Naive thymus-derived CD8-positive, alpha-beta T cell (primary cell): ENCODE measurements at places on chromosomes 7 and 10.

DNA sequence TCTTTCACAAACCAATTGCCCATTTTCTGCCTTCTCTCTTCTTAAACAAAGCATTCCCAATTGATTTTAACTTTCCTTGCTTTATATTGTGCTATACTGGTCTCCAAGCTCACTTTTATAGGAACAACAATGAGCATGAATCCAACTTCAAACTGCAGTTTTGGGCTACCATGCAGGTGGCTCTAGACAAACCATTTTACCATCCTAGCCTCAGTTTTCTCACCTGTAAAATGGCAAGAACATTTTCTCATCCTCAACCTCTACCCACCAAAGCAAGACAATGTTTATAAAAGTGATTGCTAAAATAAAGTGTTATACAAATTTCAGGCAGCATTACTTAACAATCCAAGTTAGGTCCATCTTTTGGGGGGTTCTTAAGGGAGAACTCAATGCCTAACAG lies 66.8 kb upstream of the ASAH2 start:
- DNase-seq: no peak

DNA sequence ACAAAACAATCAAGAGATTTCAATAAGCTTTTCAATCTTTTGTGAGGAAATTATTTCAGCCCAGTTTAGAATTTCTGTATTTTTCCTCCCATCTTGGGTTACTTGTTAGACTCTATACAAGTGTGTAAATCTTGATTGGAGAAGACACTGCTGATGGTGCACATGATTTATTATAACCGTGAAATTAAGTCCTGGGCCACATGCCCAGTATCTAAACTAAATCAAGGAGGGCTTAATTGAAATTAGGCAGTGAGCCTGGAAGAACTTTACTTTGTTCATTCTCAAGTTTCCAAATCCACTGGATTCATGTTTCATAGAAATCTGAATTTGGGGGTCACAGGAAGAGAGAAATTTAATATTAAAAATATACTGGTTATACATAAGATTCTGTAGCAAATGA lies 44.5 kb downstream of the CSTF2T start:
- no peak for DNase-seq

- no peak for DNase-seq
These were observed 798 bp upstream of the AUTS2 start for GRCh38 chr7:69597278-69598076.

DNA sequence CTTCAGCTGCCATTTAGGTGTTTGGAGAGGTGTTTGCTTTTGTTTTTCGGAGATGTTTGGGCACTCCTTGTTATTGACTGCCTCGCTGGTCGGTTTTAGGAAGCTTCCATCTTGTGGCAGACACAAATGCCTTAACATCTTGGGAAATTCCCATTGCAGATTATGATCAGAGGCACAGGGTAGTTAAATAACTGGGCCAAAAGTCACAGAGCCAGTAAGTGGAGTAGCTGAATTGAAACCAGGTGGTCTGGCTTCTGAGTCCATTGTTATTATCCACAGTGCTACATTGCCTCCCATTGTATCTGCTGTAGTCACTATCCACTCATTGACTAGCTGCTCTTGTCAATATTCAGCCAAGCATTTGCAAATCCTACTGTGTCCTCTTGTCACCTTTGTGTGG lies 138.2 kb upstream of the PLPP4 start:
- DNase-seq: no peak

DNA sequence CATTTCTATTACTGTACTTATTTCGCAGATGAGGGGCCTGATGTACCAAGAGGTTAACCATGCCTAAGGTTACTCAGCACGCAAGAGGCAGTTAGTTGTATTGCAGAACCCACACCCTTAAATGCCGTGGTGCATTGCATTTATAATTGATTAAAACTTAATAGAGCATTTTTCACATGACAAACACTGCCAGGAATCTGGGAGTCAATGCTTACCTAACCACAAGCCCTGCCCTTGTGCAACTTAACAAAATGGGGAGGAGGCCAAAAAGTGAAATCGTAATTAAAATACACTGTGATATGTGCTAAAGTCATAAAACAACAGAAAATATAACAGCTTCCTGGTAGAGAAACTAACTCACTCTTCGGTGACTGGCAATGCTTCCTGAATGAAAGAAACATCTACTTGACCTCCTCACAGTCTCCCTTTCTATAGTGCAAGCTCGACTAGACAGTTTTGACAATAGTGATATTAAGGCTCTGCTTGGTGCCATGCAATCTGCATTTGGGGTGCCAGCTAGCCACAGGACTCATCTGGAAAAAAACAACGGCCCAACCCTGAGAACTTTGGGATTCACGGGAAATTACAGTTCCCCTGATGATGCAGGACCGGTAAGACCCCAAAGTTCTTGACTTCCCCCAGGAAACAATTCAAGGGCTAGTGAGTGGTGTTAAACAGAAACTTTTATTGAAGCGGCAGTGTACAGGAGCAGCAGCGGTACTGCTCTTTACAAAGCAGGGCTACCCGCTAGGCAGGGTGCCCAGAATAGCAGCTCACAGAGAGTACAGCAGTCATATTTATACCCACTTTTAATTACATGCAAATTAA lies 612.4 kb downstream of the TNS3 start:
- DNase-seq: no peak

GRCh38 chr7:53656881-53657280 lies 621.4 kb downstream of the POM121L12 start:
- DNase-seq: no peak

- no peak for DNase-seq
These were observed 60.9 kb downstream of the WAC start for GRCh38 chr10:28593811-28594210.

DNA sequence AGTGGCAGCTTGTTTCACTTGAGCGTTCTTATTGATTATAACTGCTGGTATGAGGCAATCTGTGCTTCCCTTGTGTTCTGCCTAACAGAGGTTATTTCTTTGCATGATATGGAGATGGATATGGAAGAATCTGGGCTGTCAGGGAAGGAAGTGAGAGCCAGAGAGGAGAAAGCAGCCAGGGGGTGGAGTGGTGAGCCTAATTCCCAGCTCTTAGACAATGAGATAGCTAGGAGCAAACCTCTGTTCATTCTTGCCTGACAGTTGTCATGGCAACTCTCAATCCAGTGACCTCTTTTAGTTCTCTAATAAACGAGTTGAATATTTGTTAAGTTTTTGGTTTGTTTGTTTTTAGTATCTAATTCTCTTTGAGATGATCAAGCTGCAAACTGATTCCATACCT lies 214.3 kb downstream of the NRG3 start:
- no peak for DNase-seq

DNA sequence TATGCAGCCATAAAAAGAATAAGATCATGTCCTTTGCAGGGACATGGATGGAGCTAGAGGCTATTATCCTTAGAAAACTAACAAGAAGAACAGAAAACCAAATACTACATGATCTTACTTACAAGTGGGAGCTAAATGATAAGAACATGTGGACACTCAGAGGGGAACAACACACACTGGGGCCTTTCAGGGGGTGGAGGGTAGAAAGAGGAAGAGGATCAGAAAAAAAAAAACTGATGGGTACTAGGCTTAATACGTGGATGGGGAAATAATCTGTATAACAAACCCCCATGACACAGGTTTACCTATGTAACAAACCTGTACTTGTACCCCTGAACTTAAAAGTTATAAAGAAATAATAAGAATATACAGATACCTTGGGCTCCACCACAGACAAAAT lies 514.2 kb downstream of the ARL4A start:
- no peak for DNase-seq

DNA sequence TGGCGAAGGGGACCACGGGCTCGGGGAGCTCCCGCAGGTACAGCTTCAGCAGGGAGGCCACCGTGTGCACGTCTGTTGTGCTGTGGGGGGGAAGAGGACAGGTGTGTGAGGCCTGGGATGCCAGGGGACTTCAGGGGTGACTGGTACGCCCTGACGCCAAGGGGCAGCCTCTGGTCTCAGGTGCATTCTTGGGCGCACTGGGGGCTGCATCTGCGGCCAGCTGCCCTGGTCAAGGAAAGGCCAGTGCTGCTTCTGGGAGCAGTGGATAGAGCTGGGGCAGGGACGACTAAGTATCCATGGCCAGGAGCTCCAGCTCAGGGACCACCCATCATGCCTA lies 148.5 kb downstream of the MAPK8 start:
- DNase-seq: peak; percentile 15

DNA sequence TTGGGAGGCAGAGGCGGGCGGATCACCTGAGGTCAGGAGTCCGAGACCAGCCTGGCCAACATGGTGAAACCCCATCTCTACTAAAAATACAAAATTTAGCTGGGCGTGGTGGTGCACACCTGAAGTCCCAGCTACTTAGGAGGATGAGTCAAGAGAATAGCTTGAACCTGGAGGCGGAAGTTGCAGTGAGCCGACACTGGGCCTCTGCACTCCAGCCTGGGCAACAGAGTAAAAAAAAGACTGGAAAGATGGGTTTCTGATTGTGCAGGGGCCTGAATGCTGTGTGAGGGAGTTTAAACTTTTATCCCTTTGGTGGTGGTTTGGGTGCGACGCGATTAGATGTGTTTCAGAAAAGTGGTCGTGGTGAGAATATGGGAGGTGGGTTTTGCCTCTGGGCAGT lies 1.8 kb downstream of the CHST12 start:
- no peak for DNase-seq

DNA sequence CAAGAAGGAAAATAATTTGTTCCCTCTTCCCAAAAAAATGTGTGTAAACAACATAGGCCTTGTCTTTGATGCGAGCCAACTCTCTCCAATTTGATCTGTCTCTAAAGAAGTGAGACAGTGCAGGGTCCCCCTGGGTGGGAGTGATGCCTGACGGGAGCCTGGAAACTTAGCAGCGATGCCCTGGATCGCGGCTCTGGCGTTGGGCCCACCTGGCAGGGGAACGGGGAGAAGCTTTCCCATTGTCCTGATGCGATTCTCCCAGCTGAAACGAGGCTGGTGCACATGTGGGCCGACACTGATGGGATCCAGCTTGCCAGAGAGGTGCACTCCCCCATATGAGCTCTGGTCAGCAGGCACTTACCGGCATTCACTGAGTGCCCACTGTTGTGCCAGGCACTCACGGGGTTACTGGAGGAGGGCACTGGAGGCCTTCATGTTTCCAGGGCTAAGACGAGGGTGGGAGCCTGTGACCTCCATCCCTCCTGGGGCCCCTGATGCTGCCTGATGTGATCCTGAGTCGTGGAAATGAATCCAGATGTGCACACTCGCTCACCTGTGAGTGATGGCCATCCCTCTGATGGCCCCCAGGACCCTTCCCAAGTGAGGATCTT lies 132.8 kb downstream of the PTPN20 start:
- DNase-seq: no peak

DNA sequence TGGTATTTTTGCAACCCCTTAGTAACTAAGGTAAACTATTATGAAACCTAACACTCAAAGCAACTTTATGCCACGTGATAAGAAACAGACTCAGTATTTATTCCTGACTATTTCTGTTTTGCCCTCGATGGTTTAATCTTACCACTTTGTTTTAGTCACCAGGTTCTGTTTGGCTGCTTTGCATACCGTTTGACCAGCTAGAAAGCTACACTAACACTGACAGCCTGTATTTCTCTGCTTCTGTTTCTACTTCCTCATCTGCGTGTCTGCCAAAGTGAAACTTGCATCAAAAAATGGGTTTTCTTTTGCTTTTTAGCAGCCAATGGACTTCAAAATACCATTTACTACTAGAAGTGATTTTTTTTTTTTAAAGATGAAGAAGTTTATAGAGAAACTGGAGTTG lies 802.5 kb downstream of the GRM8 start:
- no peak for DNase-seq

- no peak for DNase-seq
These were observed 8.3 kb upstream of the GNB2 start for GRCh38 chr7:100665168-100665726.

GRCh38 chr10:73791871-73792400 lies 6.5 kb downstream of the ZSWIM8 start:
- DNase-seq: no peak

GRCh38 chr10:44854693-44855350 lies 56.3 kb upstream of the TMEM72 start:
- no peak for DNase-seq

DNA sequence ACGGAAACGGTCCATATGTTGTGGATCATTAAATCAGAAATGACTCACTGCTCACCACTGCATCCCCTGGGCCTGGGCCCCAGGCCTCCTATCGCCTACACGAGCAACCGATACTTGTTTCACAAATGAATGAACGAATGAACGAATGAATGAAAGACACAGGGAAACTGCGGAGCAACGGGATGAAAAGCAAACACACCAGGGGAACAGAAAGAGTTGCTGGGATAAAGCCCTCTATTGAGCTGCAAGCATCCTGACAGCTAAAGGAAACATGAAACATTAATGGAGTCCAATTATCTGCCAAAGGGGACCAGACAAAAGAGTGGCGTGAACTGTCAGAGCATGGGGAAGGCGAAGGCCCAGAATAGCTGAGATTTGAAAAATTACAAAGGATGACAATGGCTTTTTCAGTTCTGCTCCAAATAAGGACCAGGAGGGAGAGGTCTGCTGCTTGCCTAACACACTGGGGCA lies 92.1 kb downstream of the GRB10 start:
- no peak for DNase-seq

GRCh38 chr10:44395396-44395795 lies 10.5 kb upstream of the CXCL12 start:
- no peak for DNase-seq

GRCh38 chr10:102752934-102753664 lies 9.4 kb downstream of the WBP1L start:
- no peak for DNase-seq

- no peak for DNase-seq
These were observed 153.8 kb downstream of the SH3PXD2A start for GRCh38 chr10:103701380-103702222.

- no peak for DNase-seq
These were observed 74.1 kb downstream of the VWA2 start for GRCh38 chr10:114313139-114313538.

DNA sequence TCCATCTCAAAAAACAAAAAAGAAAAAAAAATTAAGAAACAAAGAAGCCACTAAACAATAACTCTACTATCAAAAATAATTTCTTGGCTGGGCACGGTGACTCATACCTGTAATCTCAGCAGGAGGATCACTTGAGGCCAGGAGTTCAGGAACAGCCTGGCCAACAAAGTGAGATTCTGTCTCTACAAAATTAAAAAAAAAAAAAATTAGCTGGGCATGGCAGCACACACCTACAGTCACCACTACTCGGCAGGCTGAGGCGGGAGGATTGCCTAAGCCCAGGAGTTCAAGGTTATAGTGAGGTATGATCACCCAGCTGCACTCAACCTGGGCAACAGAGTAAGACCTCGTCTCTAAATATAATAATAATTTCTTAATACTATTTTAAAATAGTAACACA lies 69.0 kb downstream of the PARD3 start:
- DNase-seq: no peak

- DNase-seq: no peak
These were observed 34.5 kb downstream of the CLEC2L start for GRCh38 chr7:139557857-139558581.
